Stimulated activated CD4-positive, alpha-beta T cell treated with anti-CD3 and anti-CD28 coated beads, Interleukin-12 subunit alpha, Interleukin-12 subunit beta, amount 100 ng/mL, for 24 hours (primary cell): ENCODE measurements at places on chromosomes 16 and 17.

DNA sequence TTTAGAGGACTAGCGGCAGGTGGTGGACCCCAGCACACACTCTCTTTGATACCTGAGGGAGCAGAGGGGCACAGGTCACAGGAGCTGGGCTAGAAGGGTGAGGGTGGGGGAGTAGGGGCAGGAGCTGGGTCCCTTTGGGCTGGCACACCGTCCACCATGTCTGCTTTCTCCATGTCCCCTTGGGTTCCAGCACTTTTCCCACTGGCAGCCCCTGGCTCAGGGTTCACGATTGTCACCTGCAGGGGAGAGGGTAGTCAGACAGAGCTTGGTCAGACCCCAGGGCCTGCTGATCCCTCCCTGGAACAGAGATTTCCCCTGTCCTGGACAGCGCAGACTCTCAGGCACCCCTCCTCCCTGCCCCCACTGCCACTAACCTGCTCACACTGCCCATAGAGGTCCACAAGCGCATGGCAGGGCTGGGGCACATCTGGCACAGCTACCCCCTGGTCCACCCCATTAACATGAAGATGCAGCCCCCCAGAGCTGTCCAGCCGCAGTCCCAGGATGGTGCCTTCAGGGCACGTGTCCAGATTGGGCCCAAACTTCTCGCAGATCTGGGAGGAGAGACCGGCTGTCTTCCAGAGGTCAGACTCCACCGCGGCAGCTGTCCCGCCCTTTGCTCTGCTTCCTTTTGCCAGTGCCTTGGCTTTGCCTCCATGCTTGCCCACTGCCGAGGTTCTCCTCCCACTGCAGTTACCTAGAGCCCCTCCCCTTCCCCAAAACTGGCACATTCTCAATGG, 3.1 kb upstream of the GPS2 start:
- DNase-seq = no peak

DNA sequence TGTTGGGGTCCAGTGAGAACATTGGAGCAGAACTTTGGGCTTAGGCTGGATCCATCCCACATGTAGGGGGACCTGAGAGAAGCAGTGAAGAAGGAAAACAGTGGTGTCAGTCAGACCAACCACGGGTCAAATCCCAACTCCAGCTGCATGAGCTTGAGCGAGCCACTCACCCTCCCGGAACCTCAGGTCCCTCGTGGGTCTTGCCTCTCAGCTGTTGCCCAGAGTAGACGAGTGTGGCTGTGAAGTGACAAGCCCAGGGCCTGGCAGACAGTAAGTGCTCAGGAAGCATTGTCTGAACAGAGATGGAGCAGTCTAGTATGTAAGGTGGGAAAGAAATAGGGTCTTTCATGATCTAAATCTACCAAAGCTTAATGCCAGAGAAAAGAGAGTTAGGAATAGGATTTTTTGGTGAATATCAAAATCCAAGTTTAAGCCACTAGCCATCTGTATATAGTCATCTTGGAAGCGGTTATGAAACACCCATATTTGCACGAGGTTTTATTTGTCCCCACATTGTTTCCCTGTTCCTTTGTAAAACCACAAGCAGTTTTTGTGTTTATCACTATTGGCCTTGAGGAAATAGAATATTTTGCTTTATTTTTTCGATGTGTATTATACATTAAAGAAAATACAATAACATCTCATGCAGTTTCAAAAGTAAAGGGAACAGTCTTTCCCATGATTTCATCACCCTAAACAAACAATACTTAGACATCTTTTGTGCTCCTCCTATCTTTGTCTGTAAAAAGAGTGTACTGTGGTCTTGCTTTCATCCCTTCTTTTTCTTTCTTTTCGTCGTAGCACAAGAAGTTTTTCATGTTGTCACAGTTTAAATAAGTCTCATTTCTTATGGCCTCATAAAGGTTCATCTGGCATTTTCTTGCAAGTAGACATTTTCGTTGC, 112.0 kb downstream of the CLEC16A start:
- DNase-seq = no peak

DNA sequence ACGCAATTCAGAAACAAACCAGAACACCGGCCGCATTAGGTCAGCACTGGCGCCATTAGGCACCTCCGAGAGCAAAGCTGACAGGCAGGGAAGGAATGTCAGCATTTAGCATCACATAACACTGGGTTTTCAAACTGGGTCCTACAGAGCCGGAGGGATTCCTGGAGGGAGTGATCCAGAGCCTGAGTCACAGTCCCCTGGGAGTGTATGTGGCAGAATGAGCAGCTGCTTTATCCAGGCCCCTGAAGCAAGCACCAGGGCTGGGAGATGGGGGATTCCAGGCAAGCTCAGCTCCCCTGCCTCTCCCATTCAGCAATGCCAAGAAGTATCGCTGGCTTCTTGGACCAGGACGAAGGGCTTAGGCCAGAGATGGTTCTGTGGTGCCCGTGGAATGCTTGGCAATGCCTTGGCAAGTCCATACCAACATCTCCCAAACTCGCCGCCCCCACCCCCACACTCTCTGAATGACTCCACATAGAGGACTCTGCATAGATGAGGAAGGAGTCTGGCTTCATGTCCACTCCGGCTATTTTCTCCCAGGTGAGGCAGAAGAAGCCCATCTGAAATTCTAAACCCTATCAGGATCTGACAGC, 20.4 kb downstream of the GAS7 start:
- no peak for DNase-seq

GRCh38 chr16:57358527-57359095, at the start of gene CCL22:
TSS of gene CCL22 (plus strand) at chr16:57358783. CDS start at chr16:57358817, 34 bp downstream.
- DNase-seq = no peak

DNA sequence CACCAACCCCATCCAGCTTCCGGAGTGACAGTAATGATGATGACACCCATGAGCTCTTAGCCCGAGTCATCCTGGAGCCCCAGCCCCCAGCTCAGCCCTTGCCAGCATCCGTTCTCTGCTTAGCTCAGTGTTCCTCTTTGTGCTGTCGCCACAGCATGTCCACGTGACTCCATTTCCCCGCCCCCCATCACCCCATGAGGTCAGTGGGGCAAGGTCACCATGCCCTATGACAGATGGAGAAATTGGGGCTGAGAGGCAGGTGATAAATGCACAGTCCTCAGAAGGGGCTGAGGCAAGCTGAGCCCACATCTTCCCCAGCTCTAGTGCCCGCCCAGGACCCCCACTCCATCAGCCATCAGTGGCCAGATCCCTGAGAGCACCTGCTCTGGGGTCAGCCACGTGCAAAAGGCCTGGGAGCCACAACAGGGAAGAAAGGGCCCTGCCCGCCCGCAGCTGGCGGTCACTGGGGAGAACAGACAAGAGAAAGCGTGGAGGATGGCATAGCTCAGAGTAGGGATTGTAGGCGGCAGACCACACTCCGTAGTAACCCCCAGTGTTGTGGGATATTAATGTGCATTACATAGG, 17.1 kb downstream of the ITGB4 start:
- DNase-seq = no peak
